ENCODE measurements at places on chromosomes 4 and X. TPM values are rescaled to one million over a fixed set of nuclear protein-coding genes. Genes with fewer than 3 reads are reported as not detected.

TMEM35A gene
- total RNA-seq = 3.7 TPM

IBSP gene
- total RNA-seq = not detected

COMMD8 gene
- total RNA-seq = 40.4 TPM

LUZP4 gene
- not detected for total RNA-seq

DNA sequence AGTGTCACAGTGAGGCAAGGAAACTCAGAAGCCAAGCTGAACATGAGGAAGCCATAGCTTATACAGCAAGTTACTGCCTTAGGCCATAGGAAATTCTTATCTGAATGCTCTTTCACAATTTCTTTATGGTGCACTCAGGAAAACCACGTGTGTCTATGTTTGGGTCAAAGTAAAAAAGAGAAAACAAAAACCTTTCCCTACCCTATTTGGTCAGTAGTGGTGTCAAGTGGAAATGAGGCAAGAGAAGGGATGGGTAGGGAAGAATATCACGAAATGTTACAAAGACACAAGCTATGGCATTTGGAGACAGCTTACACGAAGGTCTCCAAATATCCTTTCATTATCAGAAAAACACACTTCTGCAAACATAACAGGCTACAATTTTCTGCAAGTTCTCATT is 83.4 kb upstream of the INPP4B start:
- no peak for DNase-seq

DNA sequence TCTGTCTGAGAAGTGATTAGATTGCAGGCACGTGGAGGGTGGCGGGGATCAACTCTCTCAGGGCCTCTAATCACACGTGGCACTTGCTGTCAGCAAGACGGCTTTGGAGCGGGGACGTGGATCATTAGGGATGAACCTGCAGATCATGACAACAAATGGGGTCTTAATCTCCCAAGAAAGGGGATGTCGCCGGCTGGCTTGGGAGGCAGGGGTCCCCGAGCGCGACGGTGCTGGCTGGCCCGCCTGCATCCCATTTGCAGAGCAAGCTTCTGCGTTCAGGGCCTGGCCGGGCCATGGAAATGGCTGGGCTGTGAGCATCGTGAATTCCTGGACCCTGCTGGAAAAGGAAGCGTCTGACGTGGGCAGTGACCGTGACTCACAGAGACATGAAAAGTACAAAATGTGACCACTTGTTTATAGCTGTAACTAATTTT is 85.1 kb upstream of the SHOX start:
- peak; percentile 90 for DNase-seq
